T-helper 1 cell (primary cell): ENCODE measurements at places on chromosomes 2 and 18.

- no peak for DNase-seq
Measured at GRCh38 chr2:9974343-9974742, 22.9 kb downstream of the GRHL1 start.

DNA sequence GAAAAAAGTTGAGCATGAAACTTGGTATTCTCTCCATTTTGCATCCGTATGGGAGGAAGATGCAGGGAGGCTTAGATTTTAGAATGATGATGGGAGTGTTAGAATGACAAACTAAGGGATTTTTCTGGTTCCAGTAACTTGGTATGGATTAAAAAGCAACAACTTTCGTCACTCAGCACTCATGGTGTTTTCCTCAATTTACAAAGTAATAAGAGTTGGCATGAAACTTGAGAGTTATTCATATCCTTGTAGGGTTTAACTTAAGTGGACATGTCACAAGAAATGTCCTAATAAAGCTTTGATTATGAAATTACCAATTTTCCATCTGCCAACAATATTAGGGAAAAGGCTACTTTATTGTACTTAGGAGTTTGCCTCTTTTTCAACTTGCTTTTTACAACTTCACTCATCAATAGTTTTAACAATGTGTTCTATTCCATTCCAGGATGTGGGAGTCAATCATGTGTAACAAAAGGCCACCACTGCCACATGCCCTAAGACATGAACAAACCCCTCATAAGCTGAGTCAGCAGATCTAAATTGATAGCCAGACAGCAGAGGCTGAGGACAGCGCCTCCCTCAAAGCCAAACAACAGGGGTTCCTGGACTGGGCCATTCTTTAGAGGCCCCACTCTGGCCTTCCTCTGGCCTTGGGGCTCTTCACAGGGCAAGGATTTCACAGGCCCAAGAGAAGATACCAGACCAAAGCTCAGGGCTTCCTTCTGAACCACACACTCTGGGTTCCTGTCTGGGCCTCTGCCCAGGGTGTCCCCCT lies 265.8 kb downstream of the TNS1 start:
- DNase-seq, result no peak

GRCh38 chr2:56375251-56375650 lies 191.5 kb downstream of the CCDC85A start:
- DNase-seq, result no peak

DNA sequence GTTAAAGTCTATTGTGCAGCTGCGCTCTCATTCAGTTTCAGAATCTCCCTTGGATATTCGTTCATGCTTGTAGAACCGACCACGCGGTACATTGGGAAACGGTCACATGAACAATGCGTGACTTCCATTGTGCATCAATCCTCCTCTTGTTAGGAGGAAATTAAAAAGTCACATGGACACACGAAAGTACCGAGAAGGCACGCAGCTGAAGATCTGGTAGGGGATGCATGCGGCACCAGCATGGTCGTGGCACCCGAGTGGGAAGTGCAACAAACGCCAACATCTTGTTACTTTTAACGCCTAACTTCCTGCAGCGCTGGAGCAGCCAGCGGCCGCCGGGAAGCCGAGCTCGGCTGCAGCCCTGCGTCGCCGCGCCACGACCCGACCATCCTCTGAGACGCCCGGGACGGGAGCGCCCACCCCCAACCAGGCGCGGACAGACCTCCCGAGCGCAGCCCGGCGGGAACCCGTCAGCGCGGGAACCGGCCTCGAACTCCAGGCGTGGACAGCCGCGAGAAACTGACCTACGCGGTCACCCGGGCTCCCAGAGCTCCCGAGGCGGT lies 412 bp downstream of the OSBPL1A start:
- DNase-seq, result peak; percentile 13

DNA sequence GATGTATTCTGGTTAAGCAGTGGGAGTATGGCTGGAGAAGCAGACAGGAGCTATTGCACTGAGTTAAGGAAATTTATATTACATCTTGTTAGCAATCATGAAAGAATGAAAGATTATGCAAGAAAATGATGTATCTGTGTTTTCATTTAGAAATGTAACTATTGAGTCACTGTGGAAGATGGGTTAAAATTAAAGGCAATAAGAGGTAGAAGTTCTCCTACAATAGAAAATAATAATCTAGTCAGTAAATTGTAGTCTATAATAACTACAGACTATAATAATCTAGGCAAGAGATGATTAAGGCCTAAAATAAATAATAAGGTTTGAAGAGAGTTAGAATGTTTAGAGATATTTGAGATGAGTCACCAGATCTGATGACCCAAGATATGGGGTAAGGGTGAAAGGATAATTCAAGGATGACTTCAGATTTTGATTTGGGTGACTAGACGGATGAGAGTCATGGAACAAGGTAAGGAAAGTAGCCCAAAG lies 371.9 kb upstream of the KCNH7 start:
- DNase-seq, result no peak

DNA sequence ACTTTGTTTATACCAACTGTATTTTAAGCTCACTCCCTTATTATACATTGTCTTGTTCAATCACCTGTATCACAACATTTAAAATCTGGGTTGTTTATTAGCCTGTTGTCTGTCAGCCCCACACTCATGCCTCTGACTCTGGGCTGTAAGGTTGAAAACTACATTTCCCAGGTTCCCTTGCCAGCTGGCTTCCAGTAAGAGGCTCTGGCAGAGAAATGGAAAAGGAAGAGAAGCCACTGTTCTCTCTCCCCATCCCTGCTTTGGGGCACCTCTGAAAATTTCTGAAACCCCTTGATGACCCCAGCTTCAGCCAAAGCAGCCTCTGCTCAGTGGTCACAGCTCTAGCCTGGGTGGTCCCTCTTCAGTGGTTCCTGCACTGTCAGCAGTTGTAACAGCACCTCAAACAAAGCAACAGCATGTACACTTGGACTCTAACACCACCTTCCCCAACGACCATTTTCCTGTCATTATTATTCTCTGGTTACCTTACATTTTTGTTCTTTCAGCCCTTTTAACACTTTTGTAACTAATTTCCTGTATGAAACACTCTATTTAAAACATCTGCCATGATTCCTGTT lies 108.9 kb upstream of the LGALSL start:
- no peak for DNase-seq

DNA sequence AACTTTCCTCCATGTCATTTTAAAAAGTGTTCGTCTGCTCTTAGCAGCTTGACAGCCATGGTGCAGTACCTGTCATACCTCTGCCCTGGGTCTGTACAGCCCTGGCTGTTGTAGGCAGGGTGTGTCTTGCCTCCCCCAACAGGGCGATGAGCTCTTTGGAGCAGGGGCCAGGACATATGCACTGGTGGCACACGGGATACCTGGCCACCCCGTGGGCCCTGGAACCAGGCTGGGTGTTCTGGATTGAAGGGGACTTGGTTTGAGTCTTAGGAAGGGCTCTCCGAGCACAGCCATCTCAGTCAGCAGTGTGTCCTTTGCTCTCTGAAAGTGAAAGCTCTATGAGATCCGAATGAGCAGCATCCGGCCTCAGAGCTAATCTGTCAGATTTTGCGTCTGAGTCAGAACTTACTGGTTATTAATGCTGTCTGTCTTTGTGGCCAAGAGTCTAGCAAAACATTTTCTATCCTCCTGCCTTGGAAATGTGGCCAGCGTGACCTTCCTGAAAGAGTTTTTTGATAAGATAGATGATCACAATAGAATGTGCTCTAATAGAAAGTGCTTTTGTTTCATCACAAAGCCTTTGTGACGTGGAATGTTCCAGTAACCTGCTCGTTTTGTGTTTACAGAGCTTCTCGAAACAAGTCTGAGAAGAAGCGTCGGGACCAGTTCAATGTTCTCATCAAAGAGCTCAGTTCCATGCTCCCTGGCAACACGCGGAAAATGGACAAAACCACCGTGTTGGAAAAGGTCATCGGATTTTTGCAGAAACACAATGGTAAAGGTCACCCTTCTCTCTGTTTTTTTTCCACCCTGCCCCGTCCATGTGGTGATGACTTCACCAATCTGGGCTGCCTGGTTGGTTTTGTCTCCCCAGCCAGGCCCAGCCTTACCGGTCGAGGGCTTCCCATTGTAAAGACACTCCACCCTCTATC lies 77.3 kb upstream of the RPL31 start:
- DNase-seq, result peak; percentile 21

DNA sequence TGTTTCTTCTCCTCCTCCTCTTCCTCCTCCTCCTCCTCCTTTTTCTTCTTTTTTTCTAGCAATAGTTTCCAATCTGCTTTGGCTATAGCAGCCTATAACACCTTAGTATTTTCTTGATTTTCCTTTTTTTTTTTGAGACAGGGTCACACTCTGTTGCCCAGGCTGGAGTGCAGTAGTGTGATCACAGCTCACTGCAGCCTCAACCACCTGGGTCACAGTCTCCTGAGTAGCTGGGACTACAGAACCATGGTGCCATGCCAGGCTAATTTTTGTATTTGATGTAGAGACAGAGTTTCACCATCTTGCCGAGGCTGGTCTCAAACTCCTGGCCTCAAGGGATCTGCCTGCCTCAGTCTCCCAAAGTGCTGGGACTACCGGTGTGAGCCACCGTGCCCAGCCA lies 10.7 kb upstream of the THNSL2 start:
- DNase-seq, result no peak

DNA sequence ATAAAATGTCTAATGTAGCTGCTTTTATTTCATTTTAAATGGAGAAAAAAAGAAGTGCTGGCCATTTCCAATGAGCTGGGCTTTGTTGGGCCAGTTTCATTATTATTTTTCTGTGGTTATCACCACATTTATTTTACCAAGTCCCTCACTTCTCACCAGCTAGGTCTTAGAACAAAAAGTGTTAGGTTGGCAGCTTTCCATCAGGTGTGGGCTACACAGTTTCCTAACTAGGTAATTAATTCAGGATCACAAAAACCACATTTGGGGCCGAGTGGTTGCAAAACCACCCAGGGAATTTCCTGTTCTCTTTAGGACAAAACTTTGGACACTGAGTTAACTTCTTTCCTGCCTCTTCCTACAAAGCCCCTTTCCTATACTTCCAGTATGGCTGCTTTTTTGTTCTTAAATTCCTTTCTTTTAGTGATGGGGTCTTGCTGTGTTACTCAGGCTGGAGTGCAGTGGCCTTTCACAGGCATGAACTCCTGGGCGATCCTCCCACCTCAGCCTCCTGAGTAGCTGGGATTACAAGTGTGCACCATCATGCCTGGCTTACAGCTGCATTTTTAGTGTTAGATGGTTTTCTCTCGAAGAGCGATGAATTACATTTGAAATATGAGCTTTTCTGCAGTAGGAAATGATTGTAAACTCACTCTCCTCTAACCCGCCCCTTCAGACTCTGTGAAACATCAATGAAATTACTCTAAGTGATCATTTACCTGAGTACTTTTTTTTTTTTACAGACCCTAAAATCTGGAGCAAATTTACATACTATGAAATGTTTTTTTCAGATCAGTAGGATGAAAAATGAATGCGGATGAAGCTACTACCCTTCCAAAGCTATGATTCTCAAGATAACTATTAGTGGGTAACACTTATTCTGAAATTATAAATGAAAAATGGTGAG lies 2.6 kb upstream of the ZFP36L2 start:
- DNase-seq, result no peak

DNA sequence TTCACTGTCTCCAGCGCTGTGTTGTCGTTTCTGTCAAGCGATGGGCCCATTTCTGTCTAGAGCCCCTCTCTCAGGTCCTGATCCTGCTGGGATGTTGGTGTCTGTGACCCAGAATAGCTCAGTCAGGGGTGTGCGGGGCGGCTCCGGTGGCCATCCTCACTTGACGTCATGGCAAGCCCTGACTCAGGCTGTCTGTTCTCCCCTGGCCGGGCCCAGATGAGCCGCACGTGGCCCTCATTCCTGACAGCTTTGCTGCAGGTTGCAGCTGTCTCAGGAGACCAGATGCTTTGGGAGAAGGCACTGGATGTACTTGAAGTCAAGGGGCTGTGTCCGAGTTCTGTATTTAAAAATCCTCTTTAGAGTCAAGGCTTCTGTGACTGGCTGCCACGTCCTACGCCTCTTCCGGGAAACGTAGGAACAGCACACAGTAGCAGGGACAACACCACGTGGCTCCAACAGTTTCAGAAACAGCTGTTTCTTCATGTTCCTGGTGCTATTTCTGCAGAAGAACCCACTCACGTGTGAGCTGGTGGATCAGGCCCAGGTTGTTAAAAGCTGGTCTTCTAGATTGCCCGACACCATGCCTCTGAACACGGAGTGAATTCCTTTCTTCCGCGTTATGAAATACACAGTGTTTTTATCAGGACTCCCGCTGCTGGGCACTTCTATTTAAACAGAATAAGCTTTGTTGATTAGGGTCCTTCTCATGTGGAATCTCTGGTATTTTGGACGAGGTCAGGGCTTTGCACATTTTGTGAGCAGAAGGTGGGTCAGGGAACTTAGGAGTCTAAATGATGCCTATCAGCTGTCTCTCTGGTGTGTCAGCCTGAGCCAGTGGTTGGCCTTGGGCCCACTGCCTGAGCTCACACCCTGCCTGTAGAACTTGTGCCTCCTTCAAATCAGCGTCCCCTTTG lies 28.3 kb upstream of the NTSR2 start:
- no peak for DNase-seq

DNA sequence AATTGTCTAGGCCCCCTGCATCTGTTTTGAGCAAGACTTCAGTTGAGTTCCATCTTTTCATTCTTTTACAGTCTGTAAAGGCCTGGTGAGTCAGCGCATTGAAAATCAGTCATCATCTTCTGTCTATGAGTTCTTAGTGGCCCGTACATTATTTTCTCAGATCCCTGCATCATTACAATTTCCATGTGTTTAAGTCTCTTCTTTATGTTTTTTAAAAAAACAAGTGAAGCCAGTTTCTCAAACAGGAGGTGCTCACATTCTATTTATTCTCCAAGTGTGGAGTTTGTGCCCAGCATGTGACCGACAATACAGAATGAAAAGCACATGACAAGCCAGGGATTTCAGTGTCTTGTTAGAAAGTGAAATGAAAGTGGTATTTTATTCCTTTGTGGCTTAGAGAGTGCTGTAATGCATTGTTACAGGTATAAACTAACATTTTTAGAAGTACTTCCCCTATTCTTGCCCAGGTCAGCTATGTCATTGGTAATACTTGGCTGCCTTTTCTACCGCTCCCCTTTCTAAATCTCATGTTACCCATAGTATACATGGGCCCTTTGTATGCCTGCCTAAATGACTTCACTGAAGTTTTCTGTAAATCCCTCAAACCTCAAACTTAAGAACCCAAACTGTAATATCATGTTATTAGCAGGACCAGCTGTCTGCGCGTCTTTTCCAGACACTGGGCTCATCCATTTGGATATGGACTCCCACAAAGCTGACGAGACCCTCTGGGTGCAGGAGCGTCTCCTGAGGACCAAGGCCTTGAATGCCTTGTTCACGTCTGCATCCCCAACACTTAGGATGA lies 67.6 kb downstream of the FEZ2 start:
- DNase-seq, result no peak

DNA sequence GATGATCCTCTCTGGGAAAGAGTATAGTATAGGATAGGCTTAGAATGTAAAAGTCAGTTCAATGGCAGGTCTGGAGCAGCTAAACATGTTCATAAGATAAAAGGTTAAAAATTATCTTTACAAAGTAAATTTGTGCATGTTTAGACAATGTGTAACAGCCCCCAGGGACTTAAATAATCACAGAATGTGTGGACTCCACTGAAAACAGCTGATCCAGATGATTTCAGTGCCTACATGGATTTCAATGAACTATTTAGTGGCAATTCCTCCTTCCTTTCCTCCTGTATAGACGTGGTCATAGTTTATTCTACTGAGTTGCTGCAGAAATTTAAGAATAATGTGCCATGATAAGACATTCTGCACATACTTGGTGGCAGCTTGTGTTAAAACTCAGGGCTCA lies 42.9 kb downstream of the ARHGEF33 start:
- no peak for DNase-seq

- no peak for DNase-seq
Measured at GRCh38 chr2:53535234-53535840, 232.3 kb upstream of the CHAC2 start.

GRCh38 chr2:54306556-54306955 lies 50.5 kb upstream of the TSPYL6 start:
- no peak for DNase-seq

GRCh38 chr2:235017441-235017840 lies 65.6 kb downstream of the SH3BP4 start:
- DNase-seq, result no peak
